ENCODE measurements at places on chromosomes 6 and 20. TPM values are rescaled to one million over a fixed set of nuclear protein-coding genes. Genes with fewer than 3 reads are reported as not detected.

DNA sequence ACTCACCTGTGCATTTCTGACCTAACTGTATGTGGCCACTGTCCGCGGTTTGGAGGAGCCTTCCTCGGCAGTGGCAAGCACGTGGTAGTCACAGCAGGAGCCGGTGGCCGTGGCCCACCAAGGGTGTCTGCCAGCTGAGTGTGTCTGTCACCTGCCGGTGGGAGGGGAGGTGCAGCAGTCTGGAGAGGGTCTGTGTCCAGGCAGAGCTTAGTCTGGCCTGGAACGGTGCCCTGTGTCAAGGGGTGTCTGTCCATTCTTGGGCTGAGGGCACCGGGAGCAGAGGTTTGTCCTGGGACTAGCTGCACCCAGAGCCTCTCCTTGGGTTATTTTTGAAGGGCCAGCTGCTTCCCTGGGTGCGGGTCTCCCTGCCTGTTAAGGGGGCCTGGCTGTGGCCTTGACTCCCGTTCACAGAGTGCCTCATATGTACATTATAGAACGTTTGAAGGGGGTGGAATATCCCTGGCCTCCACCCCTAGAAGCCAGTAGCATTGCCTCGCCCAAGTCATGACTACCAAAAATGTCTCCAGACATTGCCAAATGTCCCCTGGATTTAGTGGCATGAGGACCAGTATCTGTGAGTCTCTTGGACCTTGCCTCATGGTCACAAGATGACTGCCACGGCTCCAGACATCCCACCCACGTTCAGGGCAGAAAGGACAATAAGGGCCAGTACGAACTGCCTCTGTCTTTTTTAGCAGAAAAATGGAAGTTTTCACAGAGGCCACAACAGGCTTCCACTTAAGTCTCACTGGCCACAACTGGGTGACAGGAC lies 5.2 kb downstream of the RBM38 start:
- H3K27ac ChIP-seq, result no peak overlapping the region
- no peak overlapping the region for H3K4me3 ChIP-seq
- H3K27me3 ChIP-seq, result no peaks in the 10 kb centered on the region
- peaks cover 5% of the 10 kb centered on the region for H3K4me1 ChIP-seq
- H3K36me3 ChIP-seq, result peaks cover 2% of the 10 kb centered on the region

DNA sequence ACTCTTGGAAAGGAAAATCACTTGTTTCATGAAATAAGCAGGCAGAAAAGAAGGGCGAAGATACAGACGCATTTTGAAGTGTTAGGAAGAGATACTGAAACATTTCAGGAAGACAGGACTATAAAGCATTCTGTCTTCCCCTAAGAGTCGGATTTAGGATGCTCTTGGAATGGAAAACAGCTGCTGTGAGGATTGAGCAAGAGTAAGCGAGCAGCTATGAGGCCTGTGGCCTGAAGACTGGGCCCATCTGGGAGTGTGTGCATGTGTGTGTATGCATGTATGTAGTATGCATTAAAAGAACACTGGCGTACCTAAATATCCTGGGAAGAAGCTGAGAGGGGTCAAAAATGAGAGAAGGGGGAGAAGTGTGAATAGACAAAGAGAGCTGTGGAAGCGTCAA lies 83.6 kb downstream of the SIM1 start:
- H3K36me3 ChIP-seq, result no peaks in the 10 kb centered on the region
- no peaks in the 10 kb centered on the region for H3K4me1 ChIP-seq
- no peak for DNase-seq
- H3K27ac ChIP-seq, result no peak overlapping the region

DNA sequence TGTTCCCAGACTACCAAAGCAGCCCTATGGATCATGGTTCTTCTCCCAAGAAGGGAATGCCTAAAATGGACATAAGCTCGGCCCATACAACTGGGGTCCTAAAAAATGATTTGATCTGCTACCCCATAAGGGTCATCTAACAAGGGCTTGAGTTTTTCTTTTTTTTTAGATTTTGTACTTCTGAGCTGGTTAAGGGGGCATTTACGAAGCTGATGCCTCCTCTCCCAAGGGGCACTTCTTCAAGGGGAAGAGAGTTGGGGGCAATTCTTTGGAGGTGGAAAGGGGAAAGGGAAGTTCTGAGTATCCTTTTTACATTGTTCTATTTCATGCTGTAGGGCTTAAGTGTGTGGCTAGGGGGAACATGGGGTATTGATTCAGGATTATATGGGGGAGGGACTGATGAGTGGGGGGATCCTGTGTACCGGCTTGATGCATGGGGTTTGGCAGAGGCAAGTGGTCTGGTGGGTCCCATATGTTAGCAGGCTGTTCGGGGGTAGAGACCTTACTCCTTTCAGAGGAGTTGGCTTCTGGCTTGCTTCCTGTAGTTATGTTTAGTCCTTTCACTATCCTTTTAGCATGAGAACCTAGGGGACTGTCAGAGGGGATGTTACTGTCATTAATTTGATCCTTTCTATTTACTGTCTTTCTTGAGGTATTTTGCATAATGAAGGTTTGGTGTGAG lies 8.1 kb upstream of the ZNFX1 start:
- H3K4me1 ChIP-seq, result peaks cover 69% of the 10 kb centered on the region
- no peak for DNase-seq
- no peak overlapping the region for H3K4me3 ChIP-seq
- no peaks in the 10 kb centered on the region for H3K27me3 ChIP-seq

GRCh38 chr20:8678098-8678776 lies 390.6 kb upstream of the PLCB4 start:
- H3K27me3 ChIP-seq, result no peaks in the 10 kb centered on the region
- no peaks in the 10 kb centered on the region for H3K36me3 ChIP-seq
- no peak overlapping the region for H3K4me3 ChIP-seq
- no peaks in the 10 kb centered on the region for H3K4me1 ChIP-seq

SNRPB2 gene
- total RNA-seq, result 68.5 TPM

All from Panc1 (cell line).